ENCODE measurements at places on chromosomes 5 and 9.

- no peak for DNase-seq
These were observed 86.5 kb downstream of the ERP44 start for GRCh38 chr9:100012279-100012678.

- no peak for DNase-seq
These were observed 467.2 kb downstream of the KIF4B start for GRCh38 chr5:155480731-155481131.

- DNase-seq = no peak
These were observed 20.7 kb upstream of the BASP1 start for GRCh38 chr5:17196697-17197096.

- DNase-seq = peak; percentile 22
These were observed 1231.1 kb upstream of the ACO1 start for GRCh38 chr9:31153250-31153840.

DNA sequence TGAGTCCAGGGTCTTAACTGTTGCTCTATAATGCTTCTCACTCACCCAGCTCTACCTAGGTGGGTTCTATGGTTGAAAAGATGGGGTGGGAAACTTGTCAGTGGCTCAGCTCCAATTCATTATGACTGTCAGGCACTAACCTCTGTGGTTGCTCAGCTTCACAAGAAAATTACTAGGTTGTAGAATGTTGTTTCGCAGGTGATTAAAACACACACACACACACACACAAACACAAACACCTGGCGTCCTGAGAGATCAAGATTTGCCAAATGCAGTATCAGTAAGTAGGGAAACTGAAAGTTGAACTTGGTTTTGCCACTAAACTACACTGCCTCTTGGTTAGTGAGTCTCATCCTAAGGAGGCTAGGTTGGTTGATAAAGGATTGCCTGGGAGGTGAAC is 2.8 kb downstream of the MCCC2 start:
- peak; percentile 13 for DNase-seq

DNA sequence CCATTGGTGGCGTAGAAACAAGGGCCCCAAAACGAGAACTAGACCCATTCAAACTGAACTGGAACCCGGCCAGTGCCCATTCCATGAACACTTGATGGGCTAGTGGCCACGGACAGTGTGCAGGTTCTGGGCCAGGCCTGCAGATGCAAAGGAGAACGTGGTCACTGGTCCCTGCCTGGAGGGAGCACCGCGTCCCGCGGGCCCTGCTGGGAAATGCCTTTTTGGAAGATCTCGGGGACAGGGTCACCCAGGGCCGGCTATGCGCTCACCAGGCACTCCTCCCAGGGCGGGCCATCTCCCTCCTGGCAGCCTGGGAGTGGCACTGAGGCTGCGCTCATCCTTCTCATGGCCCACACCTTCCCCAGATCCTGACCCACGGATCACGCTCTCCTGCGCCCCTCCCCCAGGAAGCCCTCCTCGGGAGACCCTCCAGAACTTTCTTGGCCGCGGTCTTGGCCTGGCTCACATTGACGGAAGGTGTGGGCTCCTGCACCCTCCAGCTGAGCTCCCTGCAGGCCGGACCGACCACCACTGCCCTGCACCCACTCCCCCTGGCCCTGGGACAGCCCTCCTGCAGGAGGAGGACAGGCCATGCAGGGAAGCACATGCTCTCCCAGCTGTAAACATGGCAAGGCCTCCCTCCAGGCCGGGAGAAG is 2.8 kb upstream of the DIPK1B start:
- DNase-seq = no peak

GRCh38 chr5:17743580-17744435 is 109.5 kb downstream of the TAF11L14 start:
- no peak for DNase-seq

- DNase-seq = no peak
These were observed 406.3 kb upstream of the ADAMTSL1 start for GRCh38 chr9:18067548-18068120.
